ENCODE measurements at places on chromosomes 13 and 19. TPM values are rescaled to one million over a fixed set of nuclear protein-coding genes. Genes with fewer than 3 reads are reported as not detected.

DNA sequence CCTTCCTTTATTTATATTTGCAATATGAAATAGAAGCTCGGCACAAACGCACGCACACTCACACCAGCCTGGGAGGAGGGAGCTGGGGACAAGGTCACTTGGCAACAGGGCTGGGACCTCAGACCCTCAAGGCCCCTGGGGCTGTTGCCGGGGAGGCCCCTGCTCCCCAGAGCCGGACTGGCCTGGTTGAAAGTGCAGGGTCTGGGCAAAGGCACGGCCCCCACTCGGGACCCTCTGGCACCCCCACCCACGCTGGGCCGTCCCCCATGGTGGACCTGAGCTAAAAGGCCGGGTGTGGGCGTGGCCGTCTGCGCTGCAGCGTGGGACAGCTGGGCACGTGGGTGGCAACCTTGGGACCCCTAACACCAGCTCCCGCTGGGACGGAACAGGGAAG, 1.2 kb upstream of the TMEM86B start:
- no peak for DNase-seq

DNA sequence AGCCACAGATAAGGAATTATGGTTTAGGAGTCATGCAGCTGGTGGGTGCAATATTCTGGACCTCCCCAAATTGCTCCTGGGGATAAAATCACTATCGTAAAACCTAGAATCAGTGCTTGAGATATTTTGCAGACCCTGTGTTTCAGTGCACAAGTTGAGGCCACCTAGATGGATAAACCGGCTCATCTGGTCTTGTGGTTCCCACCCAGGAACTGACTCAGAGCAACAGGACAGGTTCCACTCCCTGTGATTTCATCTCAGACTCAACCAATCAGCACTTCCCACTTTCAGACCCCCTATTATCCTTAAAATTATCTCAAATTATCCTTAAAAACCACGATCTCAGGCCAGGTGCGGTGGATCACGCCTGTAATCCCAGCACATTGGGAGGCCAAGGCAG, 21.0 kb downstream of the FBXL12 start:
- no peak for DNase-seq

- no peak for DNase-seq
Observed at GRCh38 chr13:73275163-73275562, 216.4 kb downstream of the KLF5 start.

CYP2A6 gene
- 0.25 TPM for total RNA-seq

FAAP24 gene
- total RNA-seq: 5.2 TPM

DNA sequence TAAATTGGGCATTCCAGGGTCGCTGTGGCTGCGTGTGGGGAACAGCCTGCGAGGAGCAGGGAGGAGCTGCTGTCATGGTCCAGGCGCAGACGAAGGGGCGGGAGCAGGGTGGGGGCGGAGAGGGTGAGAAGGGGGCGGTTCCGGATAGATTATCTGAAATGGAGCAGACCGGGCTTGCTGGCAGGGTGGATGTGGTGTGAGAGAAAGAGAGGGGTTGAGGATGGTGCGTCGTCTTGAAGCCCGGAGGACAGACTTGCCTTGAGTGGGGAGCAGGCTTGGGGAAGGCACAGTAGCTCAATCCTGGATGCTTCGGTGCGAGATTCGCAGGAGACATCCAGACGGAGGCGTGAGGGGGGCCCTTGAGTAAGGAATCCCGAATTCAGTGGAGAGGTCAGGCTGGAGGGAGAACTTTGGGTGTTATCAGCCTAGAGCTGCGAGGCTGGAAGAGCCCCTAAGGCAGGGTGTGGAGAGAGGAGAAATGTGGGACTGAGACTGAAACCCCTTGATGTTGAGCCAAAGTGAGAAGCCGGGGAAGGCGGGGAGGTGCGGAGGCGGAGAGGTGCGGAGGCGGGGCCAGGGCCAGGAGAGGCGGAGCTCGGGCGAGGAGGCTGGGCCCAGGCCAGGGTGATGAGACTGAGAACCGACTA, 40.6 kb downstream of the DPF1 start:
- peak; percentile 85 for DNase-seq

CEACAM7 gene
- total RNA-seq: 0.21 TPM

GRCh38 chr19:2112516-2113320, 16.0 kb downstream of the IZUMO4 start:
- DNase-seq: no peak

AP1M2 gene
- total RNA-seq: 127 TPM

GRCh38 chr19:48135411-48135810, 24.8 kb upstream of the PLA2G4C start:
- DNase-seq: peak; percentile 39

GRCh38 chr19:41588497-41589209, 12.7 kb downstream of the CEACAM21 start:
- peak; percentile 69 for DNase-seq

DNA sequence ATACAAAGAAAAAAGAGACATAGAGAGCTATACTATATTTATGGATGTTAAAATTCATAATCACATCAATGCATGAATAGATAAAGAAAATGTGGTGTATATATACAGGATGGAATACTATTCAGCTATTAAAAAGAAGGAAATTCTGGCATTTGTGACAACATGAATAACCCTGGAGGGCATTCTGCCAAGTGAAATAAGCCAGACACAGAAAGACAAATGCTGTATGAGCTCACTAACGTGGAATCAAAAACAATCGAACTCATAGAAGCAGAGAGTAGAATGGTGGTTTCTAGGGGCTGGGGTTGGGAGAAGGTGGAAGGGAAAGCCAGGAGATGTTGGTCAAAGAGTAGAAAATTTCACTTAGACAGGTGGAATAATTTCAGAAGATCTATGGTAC, 24.0 kb downstream of the UTP14C start:
- DNase-seq: no peak

RFX1 gene
- total RNA-seq: 23.2 TPM

DNA sequence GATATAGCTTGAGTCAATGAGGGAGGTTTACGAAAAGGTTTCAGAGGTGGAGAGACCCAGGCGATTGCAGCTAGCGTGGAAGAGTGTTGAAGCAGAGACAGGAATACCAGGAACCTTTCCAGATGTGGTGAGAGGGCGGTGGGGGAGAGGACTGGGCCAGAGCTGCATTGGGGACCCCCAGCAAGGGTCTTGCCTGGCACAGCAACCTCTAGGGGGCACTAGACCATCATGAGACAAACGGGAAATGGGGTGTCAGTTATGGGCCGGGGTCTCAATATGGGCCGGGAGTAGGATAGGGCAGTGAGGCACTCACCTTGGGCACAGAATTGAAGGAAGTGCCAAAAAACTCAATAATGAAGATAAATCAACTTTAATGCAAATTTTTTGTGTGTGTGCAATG, 2.1 kb upstream of the LRP3 start:
- peak; percentile 69 for DNase-seq

CYP4F3 gene
- 0.14 TPM for total RNA-seq

GRCh38 chr19:38213911-38214625, 10.0 kb downstream of the DPF1 start:
- no peak for DNase-seq

GRCh38 chr19:752652-753517, 2.0 kb downstream of the MISP start:
- no peak for DNase-seq

CCDC122 gene
- total RNA-seq: 10.5 TPM

GRCh38 chr19:44552324-44552723, 22.8 kb upstream of the CEACAM20 start:
- peak; percentile 95 for DNase-seq

RNF17 gene
- total RNA-seq: not detected

DNA sequence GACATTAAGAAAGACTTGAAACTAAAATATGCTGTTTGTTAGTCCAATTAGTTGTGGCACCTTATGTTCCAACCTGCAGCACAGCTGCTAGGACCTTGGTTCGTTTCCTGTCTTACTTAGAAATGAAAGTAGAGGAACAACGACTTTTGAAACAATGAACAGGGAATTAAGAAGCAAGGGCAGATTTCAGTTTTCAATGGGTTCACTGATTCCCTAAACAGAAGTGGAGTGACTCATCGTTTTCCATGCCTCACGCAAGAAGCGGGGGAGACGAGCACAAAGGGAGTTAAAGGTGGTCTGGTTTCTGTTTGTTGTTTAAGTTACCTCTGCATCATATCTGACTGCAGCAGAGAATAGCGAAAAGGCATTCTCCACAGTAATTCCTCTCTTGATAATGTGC, 44.8 kb downstream of the PHF11 start:
- DNase-seq: no peak

DHDH gene
- total RNA-seq: 3.1 TPM

ZNF723 gene
- total RNA-seq: not detected

MPV17L2 gene
- total RNA-seq: 28.0 TPM

CFAP97D2 gene
- total RNA-seq: not detected

GAPDHS gene
- not detected for total RNA-seq

DNA sequence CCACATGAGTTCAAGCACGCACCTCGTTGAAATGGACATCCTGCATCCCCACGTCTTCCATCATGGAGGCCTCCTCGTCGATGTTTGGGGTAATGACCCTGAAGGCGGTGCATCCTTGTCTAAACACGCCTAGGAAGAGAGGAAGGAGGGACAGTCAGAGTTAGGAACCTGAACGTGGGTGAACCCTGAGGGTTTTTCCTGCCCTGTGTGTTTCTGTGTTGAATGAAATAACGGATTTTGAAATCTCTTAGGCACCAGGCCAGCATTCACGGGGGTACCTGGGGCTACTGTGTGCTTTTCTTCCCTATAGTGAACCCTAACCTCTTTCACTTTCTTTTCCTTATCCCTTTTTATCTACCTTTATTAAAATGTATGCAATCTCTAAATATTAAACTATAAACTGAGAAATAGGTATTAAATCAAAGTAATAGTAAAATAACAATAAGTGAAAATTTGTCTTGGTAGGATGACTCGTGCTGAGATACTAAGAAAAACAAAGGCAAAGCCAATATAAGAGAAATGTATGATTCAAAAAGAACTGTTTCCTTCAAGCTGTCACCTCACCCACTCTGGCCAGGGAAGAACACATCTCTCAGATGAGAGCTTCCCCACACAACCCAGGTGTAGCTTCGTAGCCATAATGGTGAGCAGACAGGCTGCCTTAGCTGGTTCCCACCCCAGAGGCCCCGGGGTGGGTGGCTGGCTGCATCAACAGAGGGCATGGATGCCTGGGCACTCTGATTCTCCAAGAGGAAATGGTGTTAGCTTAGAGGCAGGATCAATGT, 72.1 kb upstream of the SLC15A1 start:
- DNase-seq: no peak

DNA sequence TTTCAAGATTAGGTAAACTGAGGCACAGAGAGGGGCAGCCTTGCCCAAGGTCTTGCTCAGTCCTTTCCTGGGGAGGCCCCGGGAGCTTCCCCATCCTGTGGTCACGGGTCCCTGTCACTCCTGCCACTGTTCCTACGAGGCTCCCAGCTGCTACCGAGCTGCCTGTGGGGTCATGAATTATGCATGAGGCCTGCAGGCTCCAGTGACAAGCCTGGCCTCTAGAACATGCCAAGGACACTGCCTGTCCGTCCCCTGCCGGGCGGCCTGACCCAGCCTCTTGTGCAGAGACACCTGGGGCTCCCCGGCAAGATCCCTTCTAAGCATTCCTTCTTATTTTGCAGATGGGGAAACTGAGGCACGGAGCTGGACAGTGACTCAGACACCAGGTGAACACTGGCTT, 2.7 kb downstream of the FCHO1 start:
- DNase-seq: peak; percentile 39

DNA sequence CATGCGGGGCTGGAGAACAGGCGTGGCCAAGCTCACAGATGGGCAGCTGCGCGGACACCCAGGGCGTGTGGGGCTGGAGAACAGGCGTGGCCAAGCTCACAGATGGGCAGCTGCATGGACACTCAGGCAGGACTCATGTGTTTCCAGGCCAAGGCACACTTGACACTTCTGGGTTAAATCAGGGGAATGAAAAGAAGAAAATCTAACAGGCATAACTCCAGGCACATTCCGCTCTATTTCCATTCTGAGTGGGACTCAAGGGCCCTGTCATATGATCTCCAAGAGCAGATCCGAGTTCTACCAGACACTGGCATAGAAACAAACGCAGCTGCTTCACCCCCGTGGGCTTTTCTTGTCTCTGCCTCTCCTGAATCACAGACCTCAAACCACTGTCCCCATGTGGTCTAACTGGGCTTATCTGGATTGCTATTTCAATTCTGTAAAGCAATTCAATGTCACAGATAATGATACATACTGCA, 17.4 kb upstream of the C13orf46 start:
- DNase-seq: no peak

HSD11B1L gene
- 11.8 TPM for total RNA-seq

GRCh38 chr13:74243637-74244526, 109.7 kb upstream of the KLF12 start:
- DNase-seq: no peak

DNA sequence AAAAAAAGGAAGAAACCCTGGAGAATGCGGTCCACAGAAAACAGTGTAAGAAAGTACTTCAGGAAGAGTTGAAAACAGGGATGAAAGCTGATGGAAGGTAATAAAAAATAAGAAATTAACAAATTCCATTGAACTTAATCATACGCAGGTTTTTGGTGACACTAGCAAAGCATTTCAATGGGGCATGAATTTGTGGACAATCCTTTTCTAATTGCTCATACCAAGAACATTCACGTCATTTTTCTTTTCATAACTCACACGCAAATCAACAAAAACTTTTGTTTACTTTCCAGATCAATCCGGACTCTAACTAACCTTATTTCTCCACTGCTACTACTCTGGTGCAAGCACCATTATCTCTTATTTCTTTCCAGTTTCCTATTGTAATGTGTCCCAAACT, 1195.0 kb downstream of the SLITRK5 start:
- no peak for DNase-seq

- DNase-seq: no peak
Observed at GRCh38 chr19:1475751-1476437, 3.1 kb downstream of the C19orf25 start.

GRCh38 chr13:70729369-70729768, 621.1 kb upstream of the KLHL1 start:
- no peak for DNase-seq

- no peak for DNase-seq
Observed at GRCh38 chr13:35833608-35834275, 297.4 kb downstream of the DCLK1 start.

DNA sequence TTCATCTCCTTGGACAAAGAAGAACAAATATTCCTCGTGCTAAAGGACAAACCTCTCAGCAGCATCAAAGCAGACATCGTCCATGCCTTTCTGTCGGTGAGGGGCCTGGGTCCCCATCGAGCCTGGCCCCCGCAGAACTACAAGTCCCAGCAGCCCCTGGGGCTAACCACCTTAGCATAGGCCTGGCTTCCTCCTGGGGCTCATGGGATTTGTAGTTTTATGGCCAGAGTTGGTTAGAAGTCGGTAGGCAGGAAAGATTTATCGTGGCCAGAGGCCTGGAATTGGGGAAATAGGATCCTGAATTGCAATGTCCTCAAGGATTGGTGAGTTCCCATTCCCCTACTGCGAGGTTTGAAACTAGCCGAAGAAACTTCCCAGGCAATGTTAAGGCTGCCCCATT, 19.6 kb downstream of the TMEM150B start:
- DNase-seq: peak; percentile 75

- DNase-seq: no peak
Observed at GRCh38 chr19:20167651-20168122, 673 bp downstream of the ZNF486 start.

Measured in WTC11 (cell line).